ENCODE measurements at places on chromosomes 7 and 10. TPM values are rescaled to one million over a fixed set of nuclear protein-coding genes. Genes with fewer than 3 reads are reported as not detected.

PPP1R17 gene
- total RNA-seq = not detected

DNA sequence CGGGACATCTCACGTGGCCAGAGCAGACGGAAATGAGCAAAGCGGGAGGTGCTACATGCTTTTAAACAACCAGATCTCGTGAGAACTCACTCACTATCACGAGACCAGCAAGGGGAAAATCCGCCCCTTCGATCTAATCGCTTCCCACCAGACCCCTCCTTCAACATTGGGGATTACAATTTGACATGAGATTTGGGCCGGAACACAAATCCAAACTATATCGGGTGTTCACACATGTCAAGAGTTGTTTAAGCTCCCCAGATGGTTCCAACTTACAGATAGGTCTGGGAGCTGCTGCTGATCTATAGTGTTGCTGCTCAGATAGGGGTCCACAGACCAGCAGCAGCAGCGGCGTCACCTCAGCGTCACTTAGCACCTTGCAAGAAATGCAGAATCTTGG is 194.9 kb downstream of the GPAM start:
- no peak for DNase-seq

ZNF680 gene
- 20.8 TPM for total RNA-seq

IDI2 gene
- total RNA-seq = not detected

LRWD1 gene
- total RNA-seq = 14.3 TPM

- DNase-seq = no peak
These were observed 186.6 kb upstream of the PDE1C start for GRCh38 chr7:32256811-32257210.

Data from liver (tissue), 10 donors.